NCI-H2171 treated with DMSO at 0.1 percent for 48 hours (cell line): ENCODE measurements at places on chromosomes 3 and 15.

- no peak for DNase-seq
These were observed 32.2 kb downstream of the NECTIN3 start for GRCh38 chr3:111103807-111104206.

GRCh38 chr3:32095431-32095830 is 11.0 kb upstream of the GPD1L start:
- DNase-seq: no peak

GRCh38 chr15:50068016-50068415 is 51.0 kb downstream of the ATP8B4 start:
- no peak for DNase-seq

GRCh38 chr15:58604455-58604923 is 145.0 kb downstream of the ADAM10 start:
- DNase-seq: no peak

DNA sequence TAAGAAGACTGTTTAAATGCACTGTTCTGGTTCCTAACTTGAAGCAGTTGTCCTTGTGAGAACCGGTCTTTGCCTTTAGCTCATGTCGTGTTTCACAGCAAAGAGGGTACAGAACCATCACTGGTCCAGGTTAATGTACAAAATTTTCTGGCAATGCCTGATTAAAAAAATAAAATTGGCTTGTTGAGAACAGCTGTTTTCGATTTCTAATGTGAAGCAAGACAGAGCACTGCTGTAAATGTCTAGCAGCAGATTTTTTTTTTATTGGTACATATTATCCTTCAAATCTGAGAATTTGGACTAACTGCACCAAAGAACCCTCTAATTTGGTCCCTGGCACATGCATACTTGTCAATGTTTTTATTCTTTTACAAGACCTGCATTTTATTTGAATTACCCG is 103.3 kb downstream of the STT3B start:
- DNase-seq: no peak

DNA sequence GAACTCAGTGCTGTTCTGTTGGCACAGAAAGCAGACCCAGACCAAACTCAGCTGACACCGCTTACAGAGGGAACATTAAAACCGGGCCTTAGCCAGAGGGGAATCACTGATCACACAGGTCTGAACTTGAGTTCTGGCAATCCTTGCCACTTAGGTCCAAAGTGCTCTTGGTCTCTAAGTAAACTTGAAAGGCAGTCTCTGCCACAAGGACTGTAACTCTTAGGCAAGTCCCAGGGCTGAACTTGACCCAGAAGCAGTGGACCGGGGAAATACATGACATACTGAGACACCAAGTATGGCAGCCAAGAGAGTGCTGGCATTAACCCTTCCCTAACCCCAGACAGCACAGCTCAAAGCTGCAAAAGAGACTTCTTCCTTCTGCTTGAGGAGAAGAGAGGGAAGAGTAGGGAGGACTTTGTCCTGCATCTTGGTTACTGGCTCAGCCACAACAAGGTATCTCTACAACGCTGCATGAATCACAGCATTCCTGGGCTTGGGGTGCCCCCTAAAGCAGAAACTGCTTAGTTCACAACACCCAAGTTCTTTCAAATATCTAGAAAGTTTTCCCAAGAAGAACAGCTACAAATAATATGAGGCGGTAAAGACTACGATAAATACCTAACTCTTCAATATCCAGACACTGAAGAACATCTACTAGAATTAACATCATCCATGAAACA is 32.5 kb downstream of the NAALADL2 start:
- DNase-seq: no peak

DNA sequence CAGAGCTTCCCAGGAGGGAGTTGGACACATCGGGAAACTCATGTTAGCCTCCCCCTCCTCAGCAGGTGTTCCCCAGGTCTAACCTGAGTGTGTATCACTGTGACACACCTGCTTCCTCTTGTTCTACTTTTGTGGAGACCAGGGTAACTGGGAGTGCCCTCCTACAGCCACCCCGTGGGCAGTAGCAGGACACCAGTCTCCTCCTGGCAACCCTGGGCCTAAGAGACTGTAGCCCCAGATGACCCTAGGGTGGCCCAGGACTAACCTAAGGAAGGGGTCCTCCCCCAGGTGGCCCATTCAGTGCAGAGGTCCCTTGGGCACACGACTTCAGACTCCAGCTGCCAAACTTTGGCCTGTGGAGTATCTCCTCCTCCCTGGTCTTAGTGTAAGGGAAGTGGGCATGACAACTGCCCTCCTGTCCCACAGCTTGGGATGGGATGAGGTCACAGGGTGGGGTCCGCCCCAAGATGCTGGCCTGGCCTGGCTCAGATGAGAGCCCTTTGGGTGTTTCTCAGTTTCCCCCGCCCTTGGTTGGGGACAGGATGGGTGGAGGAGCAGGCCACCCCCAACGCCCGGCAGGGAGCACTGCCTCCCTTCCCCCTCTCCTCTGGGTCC is 4.8 kb downstream of the CSK start:
- DNase-seq: no peak

GRCh38 chr3:45656575-45657363 is 32.4 kb upstream of the SACM1L start:
- peak; percentile 79 for DNase-seq

DNA sequence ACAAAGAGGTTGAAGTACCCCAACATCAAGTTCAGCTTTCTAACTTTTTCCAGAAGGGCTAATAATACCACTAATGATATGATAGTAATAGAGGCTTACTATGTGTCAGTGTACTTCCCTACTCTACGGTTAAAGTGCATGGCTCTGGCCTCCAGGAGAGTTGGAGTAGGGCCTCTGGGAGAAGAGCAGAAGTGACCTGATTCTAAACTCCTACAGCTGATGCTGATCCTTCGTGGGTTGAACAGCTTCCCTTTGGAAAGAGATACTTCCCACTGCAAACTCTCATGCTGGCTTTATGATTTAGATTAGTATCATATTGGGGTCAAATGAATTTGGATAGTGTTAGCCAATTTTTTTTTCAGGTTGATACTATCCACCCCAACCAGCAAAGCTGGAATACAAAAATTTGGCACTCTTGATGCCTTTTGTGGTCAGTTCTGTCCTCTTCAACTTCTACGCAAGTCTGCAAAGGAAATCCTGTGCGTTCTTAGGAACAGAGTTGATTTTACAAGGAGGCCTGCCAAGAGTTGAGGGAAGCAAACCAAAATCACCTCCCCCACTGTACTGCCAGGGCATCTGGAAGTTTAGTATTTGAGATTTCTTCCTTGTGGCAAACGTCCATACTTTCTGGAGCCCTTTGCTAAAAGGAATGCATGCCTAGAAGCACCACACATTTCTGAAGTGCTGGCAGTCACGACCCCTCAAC is 17.8 kb downstream of the TMEM212 start:
- DNase-seq: no peak

DNA sequence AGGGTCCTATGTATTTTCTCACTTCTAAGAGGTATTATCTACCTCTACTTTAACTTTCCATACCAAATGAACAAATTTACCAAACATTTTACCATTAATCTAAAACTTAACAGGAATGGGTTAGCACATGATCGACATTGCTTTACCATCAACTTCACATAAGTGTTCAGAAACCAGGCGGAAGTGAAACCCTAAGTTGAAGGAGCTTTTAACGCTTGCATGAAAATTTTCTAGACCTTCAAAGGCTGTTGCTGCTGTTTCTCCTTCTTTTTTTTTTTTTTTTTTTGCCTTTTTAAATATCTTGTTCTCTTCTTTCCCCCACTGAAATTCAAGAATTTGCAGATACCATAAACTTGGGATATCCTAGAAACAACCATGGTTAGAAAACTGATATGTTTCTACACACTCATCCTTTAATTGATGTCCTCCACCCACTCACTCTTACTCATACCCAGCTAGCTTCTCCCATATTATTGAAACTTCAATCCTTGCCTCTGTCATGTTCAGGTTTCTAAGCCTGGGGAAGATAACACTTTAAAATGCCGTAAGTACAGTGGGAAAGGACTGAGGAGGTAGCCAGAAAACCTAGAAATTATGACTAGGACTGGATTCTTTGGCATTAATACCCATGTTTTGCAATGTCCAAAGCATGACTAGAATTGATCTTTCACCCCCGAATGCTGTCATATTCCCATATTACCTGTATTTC is 24.7 kb downstream of the MYO5A start:
- DNase-seq: no peak

GRCh38 chr3:161403251-161403650 is 31.9 kb upstream of the SPTSSB start:
- DNase-seq: no peak
